ENCODE measurements at places on chromosomes 16 and 17. TPM values are rescaled to one million over a fixed set of nuclear protein-coding genes. Genes with fewer than 3 reads are reported as not detected.
A peak's percentile ranks its signal among the peaks of the same experiment; 100 is the strongest.

The SALL1 gene
- total RNA-seq: not detected

GRCh38 chr16:78735337-78735736 lies 635.9 kb downstream of the WWOX start:
- no peak for DNase-seq

- DNase-seq: no peak
These were observed 105.8 kb upstream of the GSE1 start for GRCh38 chr16:85507342-85507741.

DNA sequence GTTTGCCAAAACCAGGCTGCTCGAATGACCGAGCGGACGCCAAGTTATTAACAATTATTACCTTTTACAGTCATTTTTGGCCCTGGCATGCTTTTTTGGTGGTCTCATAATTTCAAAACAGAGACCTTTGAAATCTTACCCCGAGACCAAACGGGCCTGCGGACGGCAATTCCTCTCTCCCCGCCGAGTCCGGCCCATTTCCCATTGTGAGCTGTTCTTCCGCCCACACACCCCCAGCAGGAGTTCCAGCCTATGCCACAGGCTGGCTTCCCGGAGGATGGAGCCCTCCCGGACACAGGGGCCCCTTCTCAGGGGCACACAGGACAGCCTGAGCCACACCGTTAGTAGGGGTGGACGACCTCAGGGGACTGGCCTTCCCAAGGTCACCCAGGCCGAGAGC lies 130.7 kb downstream of the C16orf95 start:
- no peak for DNase-seq

The MPP2 gene
- total RNA-seq: 0.29 TPM

DNA sequence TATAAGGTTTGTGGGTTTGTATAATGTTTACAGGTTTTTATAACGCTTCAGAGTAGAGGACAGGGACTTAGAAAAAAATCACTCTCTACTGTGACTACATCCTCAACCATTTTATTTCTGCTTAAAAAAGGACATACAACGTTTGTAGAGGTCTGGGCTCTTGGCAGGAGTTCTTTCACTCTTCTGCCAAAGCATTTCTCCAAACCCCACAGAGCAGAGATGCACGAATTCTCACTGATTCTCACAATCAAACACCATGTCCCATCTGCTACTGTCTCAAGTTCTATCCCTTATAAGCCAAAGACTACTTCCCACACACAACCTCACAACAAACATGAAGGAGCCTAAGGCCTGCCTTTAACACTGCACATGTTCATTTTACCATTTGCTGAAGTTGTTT lies 7.0 kb upstream of the ANKFY1 start:
- no peak for DNase-seq

The ANKRD40CL gene
- total RNA-seq: 0.99 TPM

DNA sequence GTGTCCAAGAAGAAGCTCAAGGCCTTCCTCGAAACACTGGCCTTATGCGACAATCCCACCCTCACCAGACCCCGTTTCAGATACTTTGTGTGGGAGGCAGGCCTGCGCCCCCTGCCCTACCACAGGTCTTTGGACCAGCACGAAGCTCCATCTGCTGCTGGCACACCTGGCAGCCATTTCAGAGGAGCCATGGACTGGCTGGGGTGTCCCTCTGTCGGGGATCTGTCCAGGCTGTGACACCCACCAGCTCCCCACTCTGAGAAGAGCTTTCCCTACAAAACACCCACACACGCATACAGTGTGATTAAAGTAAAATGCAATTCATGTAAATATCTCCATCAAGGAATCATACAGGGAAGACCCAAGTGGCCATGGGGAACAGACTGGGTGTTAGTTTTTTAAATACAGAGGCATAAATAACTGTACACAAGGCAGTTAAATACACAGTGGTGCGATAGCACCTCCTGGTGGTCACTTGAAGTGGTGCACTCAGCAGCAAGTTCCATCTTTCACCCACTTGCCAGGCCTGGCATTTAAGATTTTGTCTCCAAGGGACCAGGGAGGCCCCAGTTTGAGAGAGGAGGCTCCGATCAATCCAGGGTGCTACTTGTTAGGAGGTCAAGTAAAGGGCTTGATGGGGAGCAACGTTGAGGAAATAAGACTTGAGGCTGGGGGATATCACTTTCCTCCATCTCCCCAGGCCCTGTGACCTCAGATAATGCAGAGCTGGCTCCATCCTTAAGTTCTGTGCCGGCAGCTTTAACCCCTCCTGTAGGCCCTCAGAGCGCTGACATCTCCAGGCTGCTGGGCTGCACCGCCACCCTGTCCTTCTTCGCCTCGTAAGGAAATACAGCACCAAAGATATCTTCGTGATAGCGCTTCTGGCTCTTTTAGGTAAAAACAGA lies 43.6 kb downstream of the NOS2 start:
- DNase-seq: peak; percentile 67

DNA sequence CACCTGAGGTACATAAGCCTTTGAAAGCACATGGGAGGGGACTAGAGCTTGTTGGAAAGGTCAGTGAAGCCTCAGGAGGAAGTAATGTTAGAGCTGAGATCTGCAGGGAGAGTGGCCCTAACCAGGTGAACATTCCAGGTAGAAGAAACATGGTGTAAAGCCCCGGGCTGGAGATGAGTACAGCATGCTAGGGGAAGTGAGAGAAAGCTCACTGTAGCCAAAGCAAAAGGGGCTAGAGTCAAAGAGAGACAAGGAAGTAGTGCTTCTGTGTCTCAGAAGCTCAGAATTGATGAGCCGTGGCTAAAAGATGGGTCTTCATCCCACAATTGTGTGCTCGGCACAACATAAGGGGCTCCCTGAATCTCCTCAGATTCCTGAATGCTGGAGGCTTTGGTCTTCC lies 481.8 kb downstream of the XYLT1 start:
- DNase-seq: no peak
